ENCODE measurements at places on chromosomes 6 and 20.

GRCh38 chr6:94133106-94133505, 713.7 kb upstream of the EPHA7 start:
- no peak for DNase-seq

- no peak for DNase-seq
Measured at GRCh38 chr20:17334932-17335331, 108.1 kb downstream of the PCSK2 start.

- DNase-seq: no peak
Measured at GRCh38 chr20:4252005-4252404, 236.6 kb upstream of the RNF24 start.

GRCh38 chr6:37092923-37093727, 76.8 kb upstream of the PIM1 start:
- no peak for DNase-seq

GRCh38 chr20:21177767-21178166, 51.9 kb downstream of the KIZ start:
- no peak for DNase-seq

- DNase-seq: no peak
Measured at GRCh38 chr6:163775313-163775712, 360.8 kb downstream of the QKI start.

- DNase-seq: no peak
Measured at GRCh38 chr20:13022401-13023155, 13.8 kb downstream of the SPTLC3 start.

DNA sequence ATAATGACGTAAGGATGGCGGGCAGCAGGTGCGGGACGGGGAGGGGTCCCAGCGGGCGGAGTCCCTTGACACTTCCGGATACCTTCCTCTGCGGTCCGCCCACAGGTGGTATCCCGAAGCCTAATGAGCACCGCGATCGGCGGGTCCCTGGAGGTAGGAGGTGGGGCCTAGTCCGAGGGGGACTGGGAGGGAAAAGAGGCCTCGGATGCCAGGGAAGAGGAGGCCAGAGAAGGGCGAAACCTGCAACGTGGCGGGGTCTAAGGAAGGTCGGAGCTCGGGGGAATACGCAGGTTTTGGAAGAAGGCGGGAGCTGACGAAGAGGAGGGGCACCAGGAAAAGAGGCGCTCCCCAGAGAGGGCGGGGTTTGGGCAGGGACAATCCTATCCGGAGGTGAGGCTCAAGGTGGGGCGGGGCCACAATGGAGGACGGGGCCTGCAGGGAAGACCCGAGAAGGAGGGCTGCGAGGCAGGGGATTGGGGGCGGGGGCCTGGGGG, 3.7 kb downstream of the PRSS16 start:
- DNase-seq: no peak

GRCh38 chr6:33772082-33772830, 16.7 kb downstream of the LEMD2 start:
- no peak for DNase-seq

DNA sequence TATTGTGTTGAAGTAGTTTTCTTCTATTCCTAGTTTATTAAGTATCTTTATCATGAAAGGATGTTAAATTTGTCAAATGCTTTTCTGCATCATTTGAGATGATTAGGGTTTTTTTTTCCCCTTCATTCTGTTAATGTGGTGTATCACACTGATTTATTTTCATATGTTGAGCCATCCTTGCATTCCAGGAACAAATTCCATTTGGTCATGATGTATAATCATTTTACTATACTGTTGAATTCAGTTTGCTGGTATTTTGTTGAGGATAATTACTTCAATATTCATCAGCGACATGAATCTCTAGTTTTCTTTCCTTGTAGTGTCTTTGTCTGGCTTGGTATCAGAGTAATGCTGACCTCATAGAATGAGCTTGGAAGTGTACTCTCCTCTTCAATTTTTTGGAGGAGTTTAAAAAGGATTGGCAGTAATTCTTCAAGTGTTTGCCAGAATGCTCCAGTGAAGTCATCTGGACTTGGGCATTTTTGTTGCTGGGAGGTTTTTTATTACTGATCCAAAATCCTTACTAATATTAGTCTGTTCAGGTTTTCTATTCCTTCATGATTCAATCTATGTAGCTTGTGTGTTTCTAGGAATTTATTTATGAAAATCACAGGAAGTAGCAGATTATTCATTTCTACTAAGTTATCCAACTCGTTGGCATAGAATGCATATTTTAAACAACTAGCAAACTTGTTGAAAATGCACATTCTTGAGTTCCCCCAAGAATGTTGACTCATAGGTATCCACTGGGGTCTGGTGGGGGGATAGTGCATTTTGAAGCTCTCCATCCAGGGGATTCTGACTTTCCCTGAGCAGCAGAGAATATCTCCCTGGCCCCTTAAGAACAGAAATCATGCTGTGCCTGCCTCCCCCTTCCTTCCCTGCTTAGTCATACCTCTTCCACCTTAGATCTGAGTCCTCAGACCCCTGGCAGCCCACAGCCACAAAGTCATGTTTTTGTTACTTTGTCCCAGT, 187.1 kb downstream of the BMP7 start:
- no peak for DNase-seq

DNA sequence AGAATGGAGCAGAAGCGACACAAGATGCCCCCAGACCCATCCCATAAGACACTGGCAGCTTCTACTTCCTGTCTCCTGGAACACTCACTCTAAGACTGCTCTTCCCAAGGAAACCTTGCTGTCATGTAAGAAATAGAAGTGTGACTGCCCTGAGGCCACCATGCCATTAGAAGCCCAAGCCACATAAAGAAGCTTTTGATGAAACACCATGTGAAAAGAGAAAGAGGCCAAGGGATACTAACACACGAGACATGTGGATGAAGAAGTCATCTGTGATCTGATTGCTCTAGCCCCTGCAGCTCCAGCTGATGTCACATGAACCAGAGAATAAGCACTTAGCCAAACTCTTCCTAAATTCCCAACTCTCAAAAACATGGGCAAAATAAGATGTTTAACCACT, 117.9 kb upstream of the PCSK2 start:
- DNase-seq: no peak

DNA sequence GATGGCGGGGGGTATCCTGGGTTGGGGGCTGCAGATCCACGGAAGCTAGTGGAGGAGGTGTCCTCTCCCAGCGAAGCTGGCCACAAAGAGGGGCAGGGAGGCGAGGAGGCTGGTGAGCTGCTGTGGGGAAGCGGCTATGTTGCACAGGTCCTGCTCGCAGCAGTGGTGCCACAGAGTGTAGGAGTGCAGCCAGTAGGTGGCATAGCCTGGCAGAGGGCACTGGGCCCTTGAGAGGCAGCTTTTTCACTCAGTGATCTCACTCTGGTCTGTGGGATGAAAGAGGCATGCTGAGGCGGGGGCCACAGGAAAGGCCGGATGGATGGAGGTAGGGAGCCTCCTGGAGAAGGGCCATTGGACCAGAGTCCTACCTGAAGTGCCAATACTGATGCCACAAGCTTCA, 2.9 kb upstream of the LY6G6D start:
- DNase-seq: no peak

DNA sequence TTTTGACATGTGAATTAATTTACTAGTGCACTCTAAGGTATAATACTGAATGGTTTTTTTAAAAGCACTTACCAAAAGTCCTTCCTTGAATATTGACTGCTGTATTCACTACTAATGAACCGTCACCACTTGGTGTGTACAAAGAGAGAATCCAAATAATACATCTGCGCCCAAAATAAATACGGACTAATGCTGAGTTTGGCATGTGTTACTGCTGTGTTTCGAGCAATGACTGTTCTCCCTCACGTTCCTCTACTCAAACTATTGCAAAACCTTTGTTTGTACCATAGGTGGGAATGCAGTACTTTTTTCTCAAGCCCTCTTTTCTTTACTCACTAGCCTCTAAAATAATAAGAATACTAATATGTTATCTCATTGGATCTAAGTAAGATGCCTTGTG, 305.5 kb downstream of the QKI start:
- DNase-seq: no peak

GRCh38 chr20:25083773-25084625, 2.1 kb upstream of the VSX1 start:
- no peak for DNase-seq

GRCh38 chr20:19802492-19803158, 44.6 kb downstream of the RIN2 start:
- no peak for DNase-seq

- DNase-seq: no peak
Measured at GRCh38 chr6:71678091-71678490, 208.3 kb upstream of the RIMS1 start.

GRCh38 chr6:128672023-128672422, 151.6 kb upstream of the PTPRK start:
- DNase-seq: no peak
